Stimulated activated CD8-positive, alpha-beta memory T cell treated with anti-CD3 and anti-CD28 coated beads, Interleukin-4, amount 100 ng/mL, for 4 hours (primary cell): ENCODE measurements at places on chromosomes 4 and X.

DNA sequence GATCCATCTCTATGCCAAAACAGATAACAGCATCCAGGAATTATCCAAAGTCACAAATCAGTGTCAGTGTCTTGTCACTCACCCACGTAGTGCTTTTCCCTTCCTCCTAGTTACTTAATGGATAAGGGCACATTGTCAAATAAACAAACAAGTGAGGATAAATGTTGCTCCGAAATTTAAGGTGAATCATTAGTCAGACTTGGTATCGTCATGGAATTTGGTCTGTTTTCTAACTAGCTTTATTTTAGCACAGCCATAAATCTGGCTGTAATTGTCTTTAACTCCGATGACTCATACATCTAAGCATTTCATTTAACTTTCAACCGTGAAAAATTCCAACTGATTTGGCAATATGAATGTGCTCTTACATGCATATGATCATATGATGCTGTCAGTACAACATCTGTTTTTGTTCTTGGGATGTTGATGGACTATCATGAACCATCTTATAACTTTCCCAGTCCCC is 83.3 kb downstream of the SNCA start:
- no peak for DNase-seq

- no peak for DNase-seq
These were observed 28.6 kb upstream of the MXD4 start for GRCh38 chr4:2290488-2290887.

DNA sequence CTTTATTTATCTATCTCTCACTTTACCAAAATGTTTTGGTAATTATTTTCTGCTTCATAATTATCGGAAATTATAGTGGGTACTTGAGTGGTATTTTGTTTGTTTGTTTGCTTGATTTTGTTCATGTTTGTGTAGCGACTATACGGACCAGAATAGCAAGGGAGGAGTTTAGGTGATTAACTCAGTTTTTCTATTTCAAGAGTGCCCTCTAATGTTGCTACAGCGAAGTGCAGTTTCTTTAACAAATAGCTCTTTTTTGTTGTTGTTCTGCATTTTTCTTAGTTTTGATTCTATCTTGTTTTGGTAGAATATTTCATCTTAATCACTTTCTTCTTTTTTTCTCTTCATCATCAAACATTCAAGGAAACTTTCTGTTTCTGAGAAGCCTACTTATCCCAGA is 40.8 kb upstream of the QRFPR start:
- no peak for DNase-seq

- DNase-seq = no peak
These were observed 328.8 kb downstream of the ADAM29 start for GRCh38 chr4:175246941-175247340.

GRCh38 chr4:15756361-15756861 is 21.7 kb upstream of the CD38 start:
- no peak for DNase-seq

- no peak for DNase-seq
These were observed 42.1 kb downstream of the GUCY1A1 start for GRCh38 chr4:155708782-155709181.

DNA sequence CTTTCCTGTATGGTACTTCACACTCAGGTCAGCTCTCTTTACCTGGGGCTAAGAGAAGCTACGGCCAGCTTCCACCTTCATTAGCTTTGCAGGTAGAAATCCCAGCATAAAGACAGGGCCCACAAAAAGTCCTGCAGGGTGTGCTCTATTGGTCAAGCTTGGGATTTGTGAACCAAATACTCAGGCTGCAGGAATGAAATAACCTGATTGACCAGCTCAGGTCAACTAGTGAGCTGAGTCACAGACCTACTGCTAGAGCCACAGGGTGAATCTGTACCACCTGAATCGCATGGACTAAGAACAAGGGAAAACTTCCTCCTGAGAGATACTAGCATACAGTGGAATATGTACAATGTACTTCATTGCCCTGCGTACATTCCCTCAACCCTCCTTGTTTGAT is 172.2 kb downstream of the HHIP start:
- DNase-seq = no peak

GRCh38 chr4:168076989-168077725 is 15.2 kb upstream of the ANXA10 start:
- DNase-seq = no peak

DNA sequence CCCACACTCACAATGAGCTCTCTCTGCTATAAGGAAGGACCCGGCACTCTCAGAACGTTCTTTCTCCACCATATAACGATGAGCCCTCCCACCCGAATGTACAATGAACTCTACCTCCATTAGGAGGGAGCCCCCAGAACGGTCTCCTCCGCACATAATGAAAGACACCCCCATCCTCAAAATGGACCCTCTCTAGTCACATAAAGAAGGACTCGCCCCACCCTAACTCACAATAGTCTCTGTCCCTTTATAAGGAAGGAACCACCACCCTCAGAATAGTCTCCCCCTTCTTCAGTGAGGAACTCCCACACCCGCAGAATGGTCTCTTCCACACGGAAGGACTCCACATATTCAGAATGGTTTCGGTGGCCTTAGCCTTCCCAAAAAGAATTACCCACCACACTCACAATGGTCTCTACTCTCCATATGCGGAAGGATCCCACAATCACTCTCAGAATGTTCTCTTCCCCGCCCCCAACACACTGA is 477 bp downstream of the SLC35A2 start:
- no peak for DNase-seq

GRCh38 chr4:1274871-1275270 is 14.8 kb upstream of the MAEA start:
- DNase-seq = no peak

DNA sequence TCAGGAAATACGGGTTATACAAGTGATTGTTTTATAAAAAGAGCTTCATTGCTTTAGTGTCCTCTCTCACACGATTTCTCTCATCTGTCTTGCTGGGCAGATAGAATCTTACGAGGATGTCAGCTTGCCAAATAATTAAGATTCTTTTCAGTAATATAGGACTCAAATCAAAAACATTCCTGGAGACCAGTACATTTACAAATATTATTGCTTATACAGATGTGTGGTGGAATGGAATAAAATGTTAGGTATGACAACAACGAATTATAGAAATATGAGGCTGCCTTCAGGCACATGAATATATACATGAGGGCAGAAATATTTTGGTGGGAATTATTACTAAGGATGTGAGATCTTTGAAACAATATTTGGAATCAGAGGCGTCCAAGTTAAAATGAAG is 88.9 kb downstream of the GC start:
- DNase-seq = no peak

GRCh38 chr4:10691651-10692050 is 7.1 kb upstream of the CLNK start:
- DNase-seq = no peak

GRCh38 chr4:102791318-102791835 is 30.6 kb upstream of the MANBA start:
- no peak for DNase-seq

- DNase-seq = no peak
These were observed 4.0 kb downstream of the HAND2 start for GRCh38 chr4:173526027-173526482.

GRCh38 chr4:5051278-5052203 is at the start of gene STK32B:
Gene STK32B (plus strand): TSS chr4:5051480.
- DNase-seq = no peak

- no peak for DNase-seq
These were observed 91.1 kb upstream of the VEGFC start for GRCh38 chr4:176883681-176884418.

- DNase-seq = no peak
These were observed 101.4 kb upstream of the PDE5A start for GRCh38 chr4:119729835-119730670.

GRCh38 chr4:41160012-41160789 is 54.1 kb downstream of the APBB2 start:
- DNase-seq = no peak

- no peak for DNase-seq
These were observed 43.2 kb downstream of the ZBTB49 start for GRCh38 chr4:4333265-4333706.

DNA sequence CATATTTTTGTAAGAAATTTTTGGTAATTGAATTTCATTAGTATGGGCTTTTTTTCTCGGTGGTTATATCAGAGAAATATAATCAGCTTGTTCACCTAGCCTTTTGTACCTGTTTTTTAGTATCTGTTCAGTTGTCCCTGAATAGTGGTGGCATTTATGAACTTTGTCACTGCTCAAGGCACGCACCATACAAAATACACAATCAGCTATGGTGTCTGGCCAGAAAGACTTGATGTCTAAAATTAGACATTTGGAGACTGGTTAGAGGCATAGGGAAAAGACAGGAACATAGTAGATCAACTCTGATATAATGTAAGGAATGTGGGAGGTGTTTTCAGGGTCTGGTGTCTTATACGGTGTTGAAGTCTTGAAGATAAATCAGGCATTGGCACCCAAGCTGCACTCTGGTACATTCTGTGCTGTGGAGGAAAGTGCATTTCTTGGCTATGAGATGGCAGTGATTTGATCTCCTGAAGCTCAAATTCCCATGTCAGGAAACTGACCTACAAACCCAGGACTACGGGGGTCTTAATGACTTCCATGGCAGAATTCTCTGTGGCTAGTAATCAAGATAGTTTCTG is 3.6 kb downstream of the ART3 start:
- DNase-seq = no peak

GRCh38 chr4:13493793-13494192 is 9.7 kb upstream of the RAB28 start:
- DNase-seq = no peak

DNA sequence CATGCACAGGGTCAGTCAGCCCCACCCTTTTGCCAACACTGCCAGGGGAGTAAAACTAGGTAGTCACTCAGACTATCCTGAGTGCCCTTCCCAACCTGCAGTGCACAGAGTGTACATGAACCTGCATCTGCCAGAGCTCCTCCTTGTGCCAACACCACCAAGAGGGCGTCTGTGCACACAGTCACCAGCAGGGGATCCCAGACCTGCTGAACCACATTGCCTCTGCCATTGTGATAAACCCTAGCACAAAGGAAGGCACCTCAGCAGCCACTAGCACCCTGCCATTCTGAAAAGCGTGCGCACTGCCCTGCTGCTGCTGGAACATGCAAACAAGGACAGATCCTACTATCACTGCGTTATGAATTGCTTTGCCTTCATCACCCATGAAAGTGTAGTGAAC is 247.8 kb upstream of the POU3F4 start:
- DNase-seq = no peak

DNA sequence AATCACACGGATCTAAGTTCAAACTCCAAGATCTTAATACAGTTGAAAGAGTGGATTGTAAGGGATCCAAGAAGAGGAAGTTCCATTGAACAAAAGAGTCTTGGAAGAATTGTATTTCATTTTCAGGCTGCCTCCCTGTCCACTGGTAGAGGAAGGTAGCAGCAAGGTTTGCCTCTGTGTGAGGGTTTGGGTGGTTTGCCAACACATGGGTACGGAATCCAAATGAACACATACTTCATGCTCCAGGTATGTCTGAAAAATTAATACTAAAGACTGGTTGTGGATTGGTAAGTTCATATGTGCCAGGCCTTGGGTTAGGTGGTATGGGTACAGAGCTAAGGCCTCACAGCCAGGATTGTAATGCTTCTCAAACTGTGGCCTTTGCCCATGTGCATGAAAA is 523.6 kb upstream of the BOD1L1 start:
- DNase-seq = no peak

DNA sequence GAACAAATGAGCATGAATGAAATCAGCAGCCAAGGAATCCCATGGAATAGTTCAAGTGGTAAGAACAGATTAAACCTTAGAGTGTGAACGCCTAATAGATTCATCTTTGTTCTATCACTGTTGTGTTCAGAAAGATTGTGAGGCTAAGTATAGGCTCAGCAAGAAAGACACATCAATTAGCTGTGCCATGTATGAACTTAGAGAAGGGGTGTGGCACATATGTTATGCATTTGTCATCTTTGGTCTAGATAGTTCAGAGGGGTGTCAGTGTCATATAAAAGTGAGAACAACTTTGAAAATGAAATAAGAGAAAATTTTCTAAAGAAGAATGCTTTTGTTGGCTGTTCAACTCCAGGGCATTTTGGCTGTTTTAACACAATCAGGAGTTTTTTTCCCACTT is 9.4 kb downstream of the DAPP1 start:
- DNase-seq = no peak

DNA sequence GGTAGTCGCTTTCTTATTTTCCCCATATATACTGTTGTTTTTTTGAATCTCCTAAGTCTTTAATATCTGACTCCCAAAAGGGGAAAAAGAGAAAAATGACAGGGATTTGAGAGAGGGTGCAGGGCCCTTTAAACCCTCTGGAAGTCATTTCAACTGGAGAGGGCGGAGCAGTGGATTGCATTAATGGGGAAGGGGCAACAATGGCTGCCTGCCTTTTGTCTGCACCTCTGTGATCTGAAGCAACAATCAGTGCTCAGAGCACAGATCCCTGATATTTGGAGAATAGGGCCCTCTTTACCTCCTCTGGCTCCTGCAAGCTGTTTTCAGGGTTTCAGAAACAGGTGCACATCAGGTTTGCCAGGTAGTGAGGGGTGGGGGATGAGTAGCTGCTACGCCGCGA is 1458.3 kb upstream of the TENM3 start:
- no peak for DNase-seq

GRCh38 chr4:110294165-110294564 is 95.8 kb upstream of the ELOVL6 start:
- DNase-seq = no peak

GRCh38 chr4:73729534-73730165 is 10.7 kb upstream of the CXCL8 start:
- no peak for DNase-seq

- DNase-seq = no peak
These were observed 21.9 kb upstream of the MRFAP1 start for GRCh38 chr4:6618386-6619115.

GRCh38 chr4:90078440-90078839 is 48.8 kb upstream of the CCSER1 start:
- DNase-seq = no peak

DNA sequence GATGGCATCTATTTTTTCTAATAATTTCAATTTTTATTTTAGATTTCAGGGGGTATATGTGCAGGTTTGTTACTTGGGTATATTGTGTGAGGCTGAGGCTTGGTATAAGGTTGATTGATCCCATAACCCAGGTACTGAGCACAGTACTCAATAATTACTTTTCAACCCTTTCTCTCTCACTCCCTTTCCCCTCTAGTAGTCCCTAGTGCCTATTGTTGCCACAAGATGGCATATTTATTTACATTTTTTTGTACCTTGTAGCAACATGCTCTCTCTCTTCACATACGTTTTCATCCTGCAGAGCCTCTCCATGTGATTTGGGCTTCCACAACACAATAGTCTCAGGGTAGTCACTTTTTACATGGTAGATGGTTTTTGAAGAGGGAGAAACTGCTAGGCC is 172.0 kb downstream of the ATOH1 start:
- DNase-seq = no peak

DNA sequence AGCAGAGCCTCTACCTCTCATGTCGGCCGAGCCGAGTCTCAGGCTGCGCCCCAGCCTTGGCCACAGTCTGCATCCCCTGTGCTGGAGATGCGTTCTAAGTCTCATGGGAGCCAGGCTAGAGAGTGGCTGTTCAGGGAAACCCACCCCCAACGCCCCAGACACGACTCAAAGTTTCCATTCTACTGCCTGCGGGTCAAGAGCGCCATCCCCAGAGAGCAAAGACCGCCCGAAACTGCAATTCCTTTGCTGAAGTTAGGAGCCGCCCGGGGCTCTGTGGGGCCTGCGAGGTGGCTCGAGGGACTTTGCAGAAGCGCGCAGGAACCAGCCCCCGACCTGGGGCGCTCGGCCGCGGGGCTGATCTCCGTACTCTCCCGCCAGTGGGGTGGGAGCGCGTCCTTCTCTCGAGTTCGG is 10.0 kb upstream of the ELF4 start:
- DNase-seq = no peak
